ENCODE measurements at places on chromosomes 6 and 20. TPM values are rescaled to one million over a fixed set of nuclear protein-coding genes. Genes with fewer than 3 reads are reported as not detected.

GRCh38 chr20:53926428-53927028 is 143.9 kb downstream of the BCAS1 start:
- peak; percentile 40 for DNase-seq
- peak overlapping the region; percentile 28 for H3K27ac ChIP-seq
- no peaks in the 10 kb centered on the region for H3K36me3 ChIP-seq
- no peak overlapping the region for H3K4me3 ChIP-seq
- H3K27me3 ChIP-seq: no peaks in the 10 kb centered on the region

GRCh38 chr6:144334150-144334708 is 49.1 kb downstream of the UTRN start:
- H3K4me3 ChIP-seq: no peak overlapping the region
- no peaks in the 10 kb centered on the region for H3K36me3 ChIP-seq
- H3K27ac ChIP-seq: no peak overlapping the region
- DNase-seq: peak; percentile 52

Gene CASS4
- total RNA-seq: 0.17 TPM

Gene SYTL3
- 1.1 TPM for total RNA-seq

Gene ZNFX1
- total RNA-seq: 26.7 TPM
